ENCODE measurements at places on chromosomes 7 and 10.

DNA sequence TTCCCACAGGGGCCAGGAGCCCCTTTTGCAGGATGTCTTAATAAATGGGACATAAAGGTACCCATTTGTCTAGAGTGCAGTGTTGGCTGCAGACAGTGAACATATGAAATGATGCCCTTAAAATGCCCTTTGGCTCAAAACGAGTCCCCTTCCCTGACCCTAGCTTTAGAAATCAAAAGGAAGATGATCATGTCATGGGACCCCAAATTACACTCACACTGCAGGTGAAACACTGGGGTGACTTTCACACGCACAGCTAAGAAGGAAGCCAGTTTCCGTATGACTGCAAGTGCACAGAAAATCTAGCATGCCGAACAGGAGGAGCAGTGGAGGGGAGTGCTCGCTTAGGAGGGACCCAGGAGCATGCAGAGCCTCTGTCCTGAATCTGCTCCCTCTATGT, 154.5 kb upstream of the KLF14 start:
- no peak for DNase-seq

GRCh38 chr7:114900127-114900526, 21.8 kb upstream of the MDFIC start:
- no peak for DNase-seq

DNA sequence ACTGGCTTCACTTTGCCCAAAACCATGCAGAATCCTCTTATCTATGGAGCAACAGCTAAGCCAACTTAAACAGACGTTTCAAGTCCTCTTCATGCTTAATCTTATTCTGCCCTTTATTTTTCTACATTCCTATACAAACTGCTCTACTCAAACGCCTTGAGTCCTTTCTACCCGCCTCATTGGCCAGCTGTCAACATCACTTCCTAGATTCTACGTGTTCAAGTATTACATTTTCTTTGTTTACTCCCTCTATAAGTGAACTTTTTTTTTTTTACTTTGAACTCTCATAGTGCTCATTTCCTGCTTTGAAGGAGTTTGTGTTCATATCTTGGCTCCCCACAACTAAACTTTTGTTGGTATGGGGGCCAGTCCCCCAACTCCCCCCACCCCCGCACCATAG, 28.9 kb upstream of the SLC26A5 start:
- no peak for DNase-seq

DNA sequence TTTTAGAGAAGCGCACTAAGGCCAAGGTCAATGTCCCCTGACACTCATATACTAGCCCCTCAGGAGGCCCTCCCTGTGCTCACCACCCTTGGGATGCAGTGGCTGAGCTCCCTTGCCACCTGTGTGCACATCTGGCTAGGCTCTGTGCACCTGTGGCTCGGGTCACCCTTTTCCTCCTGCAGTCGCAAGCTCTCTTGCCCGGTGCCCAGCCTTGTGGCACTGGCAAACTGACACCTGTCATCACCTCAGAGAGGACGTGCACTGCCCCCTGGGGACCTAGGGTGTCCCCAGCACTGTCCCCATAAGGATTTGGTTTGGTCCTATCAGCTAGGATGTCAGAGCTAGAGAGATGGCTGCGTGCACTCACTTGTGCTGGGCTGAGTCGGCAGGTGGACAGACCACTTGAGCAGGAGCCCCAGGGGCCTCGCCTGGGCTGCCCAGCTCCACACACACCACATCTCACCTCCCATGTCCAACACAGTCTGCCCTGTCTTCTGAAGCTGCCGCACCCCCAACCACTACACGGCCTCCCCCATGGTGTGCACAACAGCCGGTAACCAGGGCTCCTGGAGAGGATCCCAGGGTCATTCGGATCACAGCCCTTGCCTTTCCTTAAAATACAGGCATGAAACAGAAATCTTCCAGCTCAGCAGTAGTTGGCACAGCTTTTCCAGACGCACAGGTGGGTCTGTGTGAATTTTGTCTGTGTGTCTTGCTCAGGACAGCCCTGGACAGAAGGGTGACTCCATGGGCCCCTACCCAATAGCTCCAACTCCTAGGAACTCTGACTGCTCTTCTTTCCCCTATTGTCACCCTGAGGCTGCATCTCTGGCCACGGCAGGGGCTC, 111.0 kb downstream of the GRID1 start:
- no peak for DNase-seq

DNA sequence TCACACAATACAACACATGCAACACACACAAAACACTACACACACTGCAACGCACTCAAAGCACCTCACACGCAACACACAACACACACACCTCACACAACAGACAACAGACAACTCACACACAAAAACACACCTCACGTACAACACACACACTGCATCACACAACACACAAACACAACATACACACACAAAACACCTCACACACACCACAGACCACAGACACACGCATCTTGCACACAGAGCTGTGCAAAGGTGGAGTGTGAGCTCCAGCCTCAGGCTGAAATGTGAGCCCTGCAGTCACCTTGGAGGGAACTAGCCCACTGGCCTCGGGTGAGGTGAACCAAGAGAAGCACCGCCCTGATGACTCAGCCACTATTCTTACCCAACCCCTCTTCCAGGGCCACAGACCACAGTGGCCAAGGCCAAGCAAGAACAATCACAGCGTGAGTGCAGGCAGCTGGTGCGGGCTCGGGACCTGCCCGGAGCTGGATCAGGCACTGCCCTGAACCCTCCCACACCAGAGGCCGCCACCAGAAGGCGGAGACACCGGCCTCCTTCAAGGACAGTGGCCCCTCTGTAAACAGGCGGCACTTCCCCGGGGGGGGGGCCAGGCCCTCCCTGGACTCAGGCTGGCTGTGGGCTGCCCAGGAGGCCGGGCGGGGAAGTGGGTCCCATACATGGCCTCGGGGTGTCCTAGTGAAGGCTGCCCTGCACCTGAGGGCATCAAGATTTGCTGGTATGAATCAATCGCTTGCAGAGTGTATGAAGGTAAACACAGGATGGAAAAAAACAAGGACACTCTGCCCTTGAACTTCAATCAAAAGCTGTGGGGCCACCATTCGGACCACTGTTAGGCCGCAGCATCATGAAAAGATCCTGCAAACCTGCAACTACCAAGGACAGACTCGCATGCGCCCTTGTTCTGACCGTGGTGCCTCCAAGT, 106.7 kb downstream of the TNS3 start:
- DNase-seq, result peak; percentile 73

DNA sequence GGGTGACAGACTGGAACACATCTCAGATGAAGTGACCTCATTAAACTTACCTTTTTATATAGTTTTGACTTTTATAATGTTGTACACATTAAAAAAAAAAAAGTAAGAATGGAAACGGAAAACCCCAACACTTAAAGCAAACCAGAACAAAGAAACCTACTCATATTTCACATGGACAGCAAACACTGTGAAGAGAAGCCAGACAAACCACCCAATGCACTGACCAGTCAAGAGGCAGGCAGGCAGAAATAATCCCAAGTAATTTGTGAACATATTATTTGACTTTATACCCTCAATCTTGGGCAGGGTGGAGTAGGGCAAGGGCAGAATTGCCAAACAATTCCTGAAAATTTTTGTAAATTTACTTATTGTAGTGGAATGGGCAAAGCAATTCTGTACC, 39.8 kb downstream of the WAPL start:
- no peak for DNase-seq

DNA sequence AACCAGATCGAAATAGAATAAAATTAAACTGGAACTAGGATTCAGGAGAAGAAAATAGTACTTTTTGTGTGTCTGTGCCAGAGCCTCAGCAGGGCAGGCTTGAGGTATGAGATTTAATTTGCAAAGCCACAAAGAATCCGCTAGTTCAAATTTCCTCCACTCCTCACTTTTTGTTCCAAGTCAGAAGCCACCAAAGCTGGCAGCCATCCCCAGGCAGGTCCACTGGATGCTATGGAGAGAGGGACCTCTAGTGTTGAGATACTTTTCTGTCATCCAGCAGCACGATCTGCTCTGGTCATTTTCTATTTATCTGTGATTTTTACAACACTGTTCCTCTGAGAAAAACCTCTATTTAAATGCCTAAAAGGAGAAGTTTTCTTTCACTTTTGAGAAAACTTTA, 147.9 kb upstream of the FRMD4A start:
- DNase-seq, result no peak

DNA sequence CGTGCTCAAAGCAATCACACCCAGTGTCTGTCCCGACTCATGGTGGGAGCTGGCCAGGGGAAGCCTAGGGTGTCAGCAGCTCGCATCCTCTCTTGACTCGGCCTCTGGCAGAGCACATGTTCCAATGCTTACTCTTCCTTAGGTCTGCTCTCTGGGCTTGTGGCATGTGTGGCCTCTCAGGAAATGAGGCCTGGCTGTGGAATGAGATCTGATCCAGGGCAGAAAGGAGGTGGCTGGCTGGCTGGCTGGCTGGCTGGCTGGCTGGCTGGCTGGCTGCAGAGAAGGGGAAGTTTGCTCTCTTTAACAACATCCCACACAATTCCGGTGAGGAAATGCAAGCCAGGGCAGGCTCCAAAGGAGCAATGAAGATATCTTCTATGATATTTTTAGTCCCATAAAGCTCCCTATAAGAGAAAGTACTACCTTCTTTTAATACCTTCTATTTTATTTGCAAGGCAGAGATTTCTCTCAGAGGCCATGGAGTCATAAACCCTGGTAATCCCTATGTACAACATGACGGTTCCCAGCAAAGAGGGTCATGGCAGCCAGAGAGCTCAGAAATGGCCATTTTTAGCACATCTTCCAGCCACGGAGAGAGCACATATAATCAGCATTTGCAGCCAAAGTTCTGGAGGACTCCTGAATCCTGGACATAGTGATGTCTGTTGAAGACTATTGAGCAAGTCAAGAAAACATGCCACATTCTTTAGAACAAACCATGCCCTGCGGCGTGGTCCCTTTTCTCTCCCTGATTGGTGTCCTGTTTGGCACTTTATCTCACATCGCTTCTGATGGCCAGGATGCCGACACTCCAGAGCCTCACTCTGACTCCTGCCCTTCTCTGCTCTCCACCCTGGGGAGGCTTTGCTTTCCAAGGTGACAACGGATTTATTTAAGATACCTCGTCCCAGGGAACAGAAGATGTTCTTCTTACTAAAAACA, 153.7 kb downstream of the FANK1 start:
- no peak for DNase-seq

DNA sequence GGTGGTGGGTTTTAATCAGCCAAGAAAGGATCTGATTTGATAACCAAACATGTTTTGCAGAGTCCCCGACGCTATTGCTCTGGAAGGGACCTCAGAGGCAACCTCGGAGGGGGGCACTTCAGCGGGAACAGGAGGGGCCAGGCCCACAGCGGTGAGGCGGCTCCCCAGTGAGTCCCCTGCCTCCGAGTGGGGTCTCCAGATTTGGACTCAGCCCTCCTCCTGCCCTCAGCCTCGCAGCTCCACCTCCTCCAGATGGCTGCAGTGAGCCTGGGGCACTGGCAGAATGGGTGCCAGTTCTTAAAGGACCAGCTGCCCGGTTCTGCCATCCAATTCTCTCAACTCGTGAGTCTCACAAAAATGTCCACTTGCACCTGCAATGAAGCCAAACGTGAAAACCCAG, 61.0 kb upstream of the NANOS1 start:
- no peak for DNase-seq

DNA sequence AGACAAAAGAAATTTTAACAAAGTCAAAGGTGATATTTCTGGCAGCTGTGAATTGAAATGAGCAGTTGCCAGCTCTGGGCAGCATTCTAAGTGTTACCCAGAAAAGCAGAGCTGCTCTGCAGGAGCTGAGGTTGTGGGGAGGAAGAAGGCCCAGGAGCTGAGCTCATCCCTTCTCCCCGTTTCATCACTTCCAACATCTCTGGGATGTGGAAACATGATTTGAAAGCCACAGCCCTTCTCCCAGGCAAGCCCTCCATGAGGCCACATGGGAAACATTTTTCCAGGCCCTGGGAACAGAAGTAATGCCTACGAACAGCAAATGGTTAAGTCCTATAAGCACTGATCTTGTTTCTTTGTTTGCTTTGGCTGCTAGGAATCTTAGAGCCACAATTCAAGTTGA, 10.9 kb upstream of the DMBT1 start:
- DNase-seq, result no peak

DNA sequence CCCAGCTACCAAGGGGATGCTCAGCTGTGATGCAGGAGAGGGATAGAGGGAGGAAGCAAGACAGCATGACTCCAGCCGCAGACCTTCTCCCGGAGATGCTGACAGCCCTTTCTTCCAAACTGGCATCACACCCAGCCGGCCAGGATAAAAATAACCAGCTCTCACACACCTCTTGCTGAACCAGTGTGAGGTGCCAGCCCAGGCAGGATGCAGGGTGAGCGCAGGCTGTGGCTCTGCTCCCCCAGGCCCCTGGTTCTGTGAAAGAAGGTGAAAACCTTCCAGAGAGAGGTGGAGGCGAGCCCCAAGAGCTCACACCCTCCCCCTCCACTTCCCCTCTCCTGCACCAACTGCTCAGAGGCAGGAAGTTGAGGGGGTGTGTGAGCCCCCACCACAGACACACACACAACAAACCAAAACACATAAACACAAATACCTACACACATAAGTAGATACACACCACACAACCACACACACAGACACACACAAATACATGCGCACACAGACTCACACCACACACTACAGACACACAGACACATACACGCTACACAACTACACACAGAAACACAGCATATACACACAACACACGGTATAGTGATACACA, 4.0 kb downstream of the GPR15LG start:
- no peak for DNase-seq

DNA sequence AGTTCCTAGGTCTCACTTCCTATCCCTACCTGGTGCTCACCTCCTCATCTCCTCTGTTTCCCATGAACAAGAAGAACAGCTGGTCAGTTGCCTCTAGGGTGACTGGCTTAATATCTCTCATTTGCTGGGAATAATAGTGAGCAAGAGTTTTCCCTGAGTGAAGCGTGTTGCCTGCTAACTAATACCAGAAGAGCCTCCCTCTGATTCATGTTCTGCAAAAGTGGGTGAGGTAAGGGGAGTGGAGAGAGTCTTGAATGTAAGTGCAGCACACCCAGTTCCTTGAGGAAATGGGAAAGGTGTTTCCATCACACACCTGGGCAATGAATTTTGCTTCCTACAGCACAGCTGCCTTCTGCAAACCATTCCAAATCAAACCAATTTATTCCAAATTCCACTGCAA, 29.6 kb downstream of the FZD1 start:
- no peak for DNase-seq

DNA sequence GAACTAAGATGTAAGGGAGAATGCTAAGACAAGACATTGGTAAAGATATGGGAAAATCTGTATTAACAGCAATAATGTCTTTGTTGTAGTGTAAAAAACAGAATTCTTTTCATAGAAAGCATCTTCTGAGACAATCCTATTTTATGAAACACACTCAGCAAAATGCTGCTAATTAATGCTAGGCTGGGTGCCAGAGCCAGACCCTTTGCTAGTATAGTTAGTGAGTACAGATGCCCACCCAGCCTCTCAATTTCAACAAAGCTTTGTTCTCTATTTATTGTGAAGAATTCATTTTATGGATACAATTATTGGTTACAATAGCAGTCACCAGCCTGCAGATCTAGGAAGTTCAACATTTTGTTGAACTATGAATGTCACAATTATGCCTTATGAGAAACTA, 131.0 kb downstream of the SEM1 start:
- no peak for DNase-seq

Data from GM12891 (cell line).